ENCODE measurements at places on chromosomes 2 and 18.

- peak; percentile 87 for DNase-seq
These were observed 30.2 kb downstream of the GLI2 start for GRCh38 chr2:120765678-120766469.

DNA sequence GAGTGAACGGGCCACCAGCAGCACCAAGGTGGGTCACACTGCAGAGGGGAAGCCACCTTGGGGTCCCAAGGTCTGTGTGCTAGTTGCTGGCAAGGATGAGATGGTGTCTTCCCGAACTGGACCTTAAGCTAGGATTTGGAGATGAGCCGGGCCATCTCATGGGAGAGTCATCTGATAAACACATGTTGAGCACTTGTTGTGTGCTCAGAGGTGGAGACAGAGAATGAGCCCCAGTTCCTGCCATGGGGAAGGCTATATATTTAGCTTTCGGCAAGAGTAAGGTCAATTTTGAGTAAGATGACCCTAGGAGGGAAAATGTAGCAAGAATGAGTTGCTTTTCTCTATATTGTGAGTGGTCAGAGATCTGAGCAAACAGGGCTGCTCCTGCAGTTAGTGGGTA lies 41.4 kb upstream of the RPL31 start:
- DNase-seq: no peak

GRCh38 chr2:122322815-122323214 lies 567.4 kb downstream of the TSN start:
- DNase-seq: no peak

DNA sequence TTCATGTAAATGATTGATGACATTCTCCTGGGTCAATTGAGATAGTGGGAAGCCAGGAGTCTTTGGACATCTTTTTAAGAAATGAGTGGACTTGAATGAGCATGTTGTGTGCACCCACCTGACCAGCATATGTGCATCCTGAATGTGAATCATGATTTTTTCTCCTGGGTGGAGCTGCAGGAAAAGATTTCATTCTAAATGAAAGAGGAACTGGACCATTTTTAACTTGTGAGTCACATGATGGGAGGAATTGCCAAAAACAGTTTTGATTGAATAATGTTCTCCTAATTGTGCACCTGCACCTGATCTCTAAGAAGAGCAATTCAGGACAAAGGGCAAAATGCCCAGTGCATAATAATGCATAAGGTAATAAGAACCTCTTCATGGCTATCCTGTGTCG lies 32.3 kb downstream of the COPS8 start:
- DNase-seq: no peak

- no peak for DNase-seq
These were observed 136.7 kb upstream of the CXCR4 start for GRCh38 chr2:136254681-136255080.

- no peak for DNase-seq
These were observed 416.8 kb downstream of the CMPK2 start for GRCh38 chr2:6448893-6449292.

GRCh38 chr2:168025487-168026202 lies 221.8 kb downstream of the STK39 start:
- DNase-seq: no peak

Data from fibroblast of skin of back (primary cell).